ENCODE measurements at places on chromosomes 7 and 10.

GRCh38 chr10:114499630-114500190 lies 95.4 kb upstream of the AFAP1L2 start:
- no peak for DNase-seq

DNA sequence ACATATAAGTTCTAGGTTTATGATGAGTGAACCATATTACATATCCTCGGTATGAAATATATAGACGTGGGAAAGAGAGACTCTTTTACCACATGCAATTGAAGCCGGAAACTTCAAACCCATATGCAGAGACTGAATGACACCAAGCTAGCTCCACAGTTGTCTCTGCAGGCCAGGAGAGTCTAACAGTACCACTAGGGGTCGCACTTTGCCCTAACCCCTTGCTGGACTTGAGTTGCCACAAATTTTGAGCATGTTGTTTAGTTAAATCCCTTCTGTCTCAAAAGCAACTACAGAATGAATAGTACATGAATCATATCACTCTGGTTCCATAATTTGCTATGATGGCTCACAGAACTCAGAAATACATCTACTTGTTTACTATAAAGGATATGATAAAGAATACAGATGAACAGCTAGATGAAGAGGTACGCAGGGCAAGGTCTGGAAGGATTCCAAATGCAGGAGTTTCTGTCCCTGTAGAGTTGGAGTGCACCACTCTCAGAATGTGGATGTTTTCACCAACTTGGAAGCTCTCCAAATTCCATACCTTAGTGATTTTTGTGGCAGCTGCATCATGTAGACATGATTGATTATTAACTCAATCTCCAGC lies 112.4 kb upstream of the YAE1 start:
- peak; percentile 4 for DNase-seq

GRCh38 chr7:113026941-113027340 lies 59.7 kb downstream of the GPR85 start:
- no peak for DNase-seq

- DNase-seq = no peak
These were observed 32.7 kb downstream of the ABCB5 start for GRCh38 chr7:20647908-20648776.

- peak; percentile 90 for DNase-seq
These were observed 11.3 kb downstream of the ACADSB start for GRCh38 chr10:123019941-123020703.

GRCh38 chr10:123408660-123409059 lies 254.5 kb downstream of the BUB3 start:
- no peak for DNase-seq

- DNase-seq = no peak
These were observed 126.4 kb upstream of the RSU1 start for GRCh38 chr10:16943295-16944285.

DNA sequence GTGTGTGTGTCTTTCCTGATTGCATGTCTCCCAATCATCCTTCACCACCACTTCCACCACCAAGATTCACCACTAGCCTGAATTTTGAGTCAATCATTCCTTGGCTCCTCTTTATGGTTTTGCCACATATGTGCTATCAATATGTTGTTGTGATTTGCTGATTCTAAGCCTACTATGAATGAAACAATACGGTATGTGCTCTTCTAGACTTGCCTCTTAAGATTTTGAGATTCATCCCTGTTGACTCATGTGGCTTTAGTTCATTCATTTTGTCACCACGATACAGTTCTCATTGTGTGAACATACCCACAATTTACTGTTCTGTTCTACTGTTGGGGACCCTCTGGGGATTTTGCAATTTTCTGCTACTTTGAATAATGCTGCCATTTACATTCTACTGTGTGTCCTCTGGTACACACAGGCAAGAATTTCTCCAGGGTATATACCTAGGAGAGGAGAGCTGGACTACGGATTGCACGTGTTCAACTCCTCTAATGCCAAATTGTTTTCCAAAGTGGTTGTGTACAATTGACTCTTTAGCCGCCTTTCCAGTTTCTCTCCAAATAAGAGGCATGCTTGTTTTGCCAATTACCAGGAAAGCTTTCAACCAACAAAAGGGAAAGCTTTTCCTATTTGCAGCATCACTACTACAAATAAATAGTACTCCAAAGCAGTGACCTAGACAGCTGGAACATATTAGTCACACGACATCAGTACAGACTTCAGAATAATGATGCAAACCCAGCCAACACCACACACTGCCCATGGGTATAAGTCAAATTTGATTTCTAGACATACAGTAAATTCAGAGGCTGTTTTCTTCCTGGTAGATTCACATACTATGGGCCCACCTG lies 30.0 kb downstream of the SGMS1 start:
- DNase-seq = no peak

- no peak for DNase-seq
These were observed 462.9 kb downstream of the PTPRN2 start for GRCh38 chr7:158124671-158125079.

DNA sequence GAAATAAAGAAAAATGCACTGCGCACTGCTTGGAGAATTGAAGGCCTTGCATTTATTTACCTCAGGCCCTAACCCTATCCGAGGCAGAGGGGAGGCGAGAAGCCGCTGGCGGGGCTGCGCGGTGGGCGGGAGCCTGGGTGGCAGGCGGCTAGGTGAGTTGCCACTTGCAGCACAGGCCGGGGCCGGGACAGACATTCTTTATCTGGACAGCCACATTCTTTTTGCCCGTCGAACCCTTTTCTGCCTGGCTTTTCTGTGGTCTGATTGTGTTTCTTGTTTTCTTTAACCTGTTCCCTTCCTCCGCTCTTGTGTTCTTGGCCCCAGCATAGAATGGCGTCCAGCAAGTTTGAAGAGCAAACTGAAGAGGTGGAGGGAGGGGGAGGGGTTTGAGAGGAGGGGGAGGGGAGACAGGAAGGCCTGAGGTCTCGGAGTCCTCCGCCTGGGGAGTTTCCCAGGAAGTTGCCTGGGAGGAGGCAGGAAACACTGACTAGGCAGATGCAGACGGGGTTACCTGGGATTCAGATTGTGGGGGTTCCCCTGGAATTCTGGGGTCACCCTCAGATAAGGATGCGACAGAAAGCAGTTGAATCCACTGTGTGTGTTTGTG lies 5.1 kb downstream of the SHH start:
- DNase-seq = no peak

- DNase-seq = no peak
These were observed 22.6 kb upstream of the PSMG3 start for GRCh38 chr7:1592299-1592871.

- no peak for DNase-seq
These were observed 24.8 kb upstream of the FFAR4 start for GRCh38 chr10:93541402-93542357.

DNA sequence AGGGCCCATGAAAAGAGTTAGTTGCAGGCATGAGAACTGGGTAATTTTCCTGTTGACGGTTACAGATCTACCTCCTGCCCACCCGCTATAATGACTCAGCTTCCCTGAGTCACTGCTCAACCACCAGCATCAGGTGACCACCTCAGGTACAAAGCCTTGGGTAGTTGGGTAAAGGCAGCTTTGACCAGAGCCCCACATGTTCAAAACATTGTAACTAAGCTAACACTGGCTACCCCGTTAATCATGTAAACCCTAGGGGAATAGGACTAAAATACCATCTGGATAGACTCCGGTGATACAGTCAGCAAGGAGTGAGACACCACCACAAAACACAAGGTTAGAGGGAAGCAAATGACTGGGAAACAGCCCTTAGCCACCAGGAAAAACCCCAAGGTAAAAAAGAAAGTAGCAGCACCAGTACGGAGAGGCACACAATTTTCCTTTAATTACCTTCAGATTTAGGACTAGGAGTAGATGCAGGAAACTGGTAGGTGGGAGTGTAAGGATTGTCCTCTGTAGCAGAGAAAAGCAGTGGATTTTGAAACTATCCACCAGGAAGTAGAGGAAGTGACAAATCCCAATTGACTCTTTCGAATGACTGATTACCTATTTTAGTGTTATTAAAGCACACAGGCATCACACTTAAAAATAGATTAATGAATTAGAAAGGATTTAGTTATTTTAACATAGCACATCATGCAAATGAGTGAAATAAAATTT lies 103.5 kb upstream of the PDLIM1 start:
- no peak for DNase-seq

- DNase-seq = no peak
These were observed 35.9 kb downstream of the INSIG1 start for GRCh38 chr7:155333346-155334234.

GRCh38 chr7:132499065-132499464 lies 77.2 kb downstream of the PLXNA4 start:
- no peak for DNase-seq

DNA sequence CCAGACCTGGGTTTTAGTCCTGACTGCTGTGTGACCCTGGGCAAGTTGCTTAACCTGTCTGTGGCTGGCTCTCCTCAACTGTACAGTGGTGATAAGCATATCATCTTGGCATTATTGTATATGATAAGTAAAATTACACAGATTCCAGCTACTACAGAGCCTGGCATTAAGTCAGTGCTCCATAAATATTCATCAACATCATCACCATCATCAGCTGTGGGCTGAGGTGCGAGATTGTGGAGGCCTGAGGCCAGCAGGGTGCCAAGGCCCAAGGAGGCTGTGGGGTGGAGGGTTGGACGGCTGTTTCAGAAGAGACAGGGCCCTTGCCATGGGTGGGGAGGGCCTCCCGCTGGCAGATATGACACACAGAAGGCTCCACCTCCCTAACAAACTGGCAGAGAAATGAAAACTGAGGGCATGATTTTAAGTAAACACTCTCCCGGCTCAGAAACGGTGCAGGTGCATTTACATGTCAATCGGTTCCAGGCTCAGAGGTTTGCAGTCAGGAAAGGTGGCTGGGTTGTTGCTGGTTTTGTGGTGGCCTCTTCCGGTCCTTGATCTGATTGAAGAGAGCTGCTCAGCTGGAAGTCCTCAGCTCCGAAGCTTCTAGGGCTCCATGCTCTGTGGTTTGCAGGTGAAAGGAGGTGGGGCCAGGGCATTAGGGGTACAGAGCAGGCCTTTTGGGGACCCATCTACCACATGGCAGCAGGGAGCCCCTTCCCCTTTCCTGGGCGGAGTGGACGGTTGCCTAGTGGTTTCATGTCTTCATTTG lies 10.2 kb downstream of the CRYGN start:
- peak; percentile 38 for DNase-seq

GRCh38 chr10:569961-570627 lies 119.4 kb downstream of the DIP2C start:
- no peak for DNase-seq

DNA sequence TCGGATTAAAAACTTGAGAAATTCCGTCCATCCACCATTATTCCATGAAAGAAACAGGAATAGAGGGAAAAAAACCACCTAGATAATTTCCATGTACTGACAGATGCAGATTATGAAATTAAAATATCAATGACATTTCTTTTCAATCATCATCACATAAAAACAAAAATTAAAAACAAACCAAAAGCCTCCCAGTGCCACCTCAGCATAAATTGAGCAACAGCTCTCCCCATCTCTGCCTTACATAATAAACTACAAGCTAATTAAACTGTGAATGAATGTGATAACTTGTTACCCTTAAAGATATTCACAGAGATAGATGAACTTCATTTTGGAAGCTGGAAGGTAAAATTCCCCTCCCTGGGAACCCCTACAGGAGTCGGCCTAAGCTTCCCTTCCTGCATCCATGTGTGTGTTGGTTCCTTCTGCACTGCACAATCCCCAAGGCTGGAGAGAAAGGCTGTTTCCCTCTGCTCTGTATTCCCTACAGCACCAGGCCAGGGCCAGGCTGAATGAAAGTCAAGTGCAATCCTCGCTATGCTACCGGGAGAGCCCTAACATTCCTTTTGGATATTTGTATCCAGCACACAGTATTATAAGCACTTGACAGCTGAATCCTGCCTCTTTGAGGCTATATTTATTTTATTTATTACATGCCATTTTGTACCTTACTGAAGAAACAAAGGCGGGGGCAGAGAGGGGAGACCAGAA lies 8.1 kb downstream of the CCDC6 start:
- DNase-seq = no peak

DNA sequence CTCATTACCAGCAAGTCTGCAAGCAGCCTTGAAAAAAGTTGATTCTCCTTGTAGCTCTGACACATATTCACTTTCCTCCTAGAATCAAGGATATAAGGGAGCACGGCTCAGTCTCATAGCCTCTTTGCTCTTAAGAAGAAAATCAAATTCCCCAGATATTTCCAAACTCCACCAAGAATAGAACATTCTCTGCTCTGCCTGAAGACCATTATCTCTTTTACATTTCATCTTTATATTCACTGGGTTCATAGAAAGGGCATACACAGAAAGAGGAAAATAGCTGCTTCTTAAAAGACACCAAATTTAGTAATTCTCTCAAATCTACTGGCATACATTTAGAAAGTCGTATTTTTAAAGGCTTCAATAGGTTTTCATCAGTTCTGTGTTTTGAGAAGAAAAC lies 92.0 kb downstream of the HPSE2 start:
- DNase-seq = no peak

DNA sequence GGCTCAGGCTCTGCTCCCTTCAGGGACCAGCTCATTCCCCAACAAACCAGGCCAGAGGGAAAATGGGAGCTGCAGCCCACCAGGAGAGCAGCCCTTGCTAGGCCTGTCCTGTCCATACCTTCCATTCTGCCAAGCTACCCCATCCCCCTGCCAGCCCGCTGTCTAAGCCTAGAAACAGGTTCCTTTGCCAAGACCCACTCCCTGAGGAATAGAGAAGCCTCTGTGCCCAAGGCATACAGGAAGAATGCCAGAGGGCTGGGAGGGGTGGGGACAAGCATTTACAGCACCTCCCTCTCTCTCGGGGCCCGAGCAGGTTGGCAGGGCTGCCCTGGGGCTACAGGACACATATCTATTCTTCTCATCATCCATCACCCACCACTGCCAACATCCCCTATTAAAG lies 178.3 kb downstream of the GRID1 start:
- no peak for DNase-seq

DNA sequence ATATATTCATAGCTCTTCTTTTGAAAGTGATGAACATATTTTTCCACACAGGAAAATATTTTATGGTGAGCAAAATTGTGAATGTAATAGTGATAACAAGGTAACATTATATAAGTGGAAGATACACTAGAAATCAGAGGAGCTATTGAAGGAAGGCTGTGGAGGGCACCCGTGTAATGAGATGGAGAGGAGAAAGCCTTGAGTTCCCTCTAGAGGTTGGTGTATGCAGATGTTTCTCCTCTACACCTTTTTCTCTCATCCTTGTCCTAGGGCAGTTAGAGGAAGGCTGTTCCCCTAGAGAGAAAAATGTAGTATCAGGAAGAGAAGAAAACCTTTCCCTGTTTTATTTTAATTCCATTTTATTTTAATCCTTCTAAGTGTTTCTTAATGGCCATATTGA lies 54.6 kb upstream of the NRG3 start:
- no peak for DNase-seq

GRCh38 chr10:90435296-90435695 lies 422.5 kb downstream of the HTR7 start:
- no peak for DNase-seq

DNA sequence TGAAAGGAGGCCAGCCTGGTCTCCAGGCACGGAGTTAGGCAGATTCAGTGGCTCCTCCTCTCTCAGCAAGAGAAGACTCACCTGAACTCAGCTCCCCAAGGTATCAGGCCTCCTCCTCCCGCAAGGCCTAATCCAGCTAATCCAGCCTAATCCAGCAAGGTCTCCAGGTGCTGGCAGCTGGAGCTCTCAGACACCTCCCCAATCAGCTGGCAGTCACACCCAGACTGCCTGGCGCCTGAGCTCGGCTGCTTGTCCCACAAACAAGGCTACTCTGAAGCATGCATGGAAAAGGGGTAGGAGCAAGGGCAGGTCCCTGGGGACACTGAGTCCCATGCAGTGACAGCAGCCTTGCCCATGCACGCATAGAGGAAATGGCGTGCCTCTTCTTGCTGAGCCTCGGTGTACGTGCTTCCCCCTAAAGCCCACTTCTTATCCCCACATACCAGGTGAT lies 3.3 kb upstream of the OPN4 start:
- DNase-seq = no peak

- DNase-seq = no peak
These were observed 17.5 kb upstream of the ANLN start for GRCh38 chr7:36372156-36372555.
